Calu3 (cell line): ENCODE measurements at places on chromosomes 7 and 10. TPM values are rescaled to one million over a fixed set of nuclear protein-coding genes. Genes with fewer than 3 reads are reported as not detected.

Gene CCDC3
- not detected in 2 replicates for total RNA-seq

Gene PPP1R17
- not detected in 2 replicates for total RNA-seq

Gene SHH
- total RNA-seq, result 0.66 and 1.1 TPM in 2 replicates

Gene CYP2E1
- 1.7 and 3.5 TPM in 2 replicates for total RNA-seq

Gene LIPM
- total RNA-seq, result not detected in 2 replicates

Gene ENKUR
- 0.37 and 0.66 TPM in 2 replicates for total RNA-seq

Gene FAM25A
- total RNA-seq, result not detected in 2 replicates

Gene TBATA
- not detected in 2 replicates for total RNA-seq

Gene CTNNA3
- total RNA-seq, result not detected in 2 replicates

Gene SNCG
- 7.2 and 11.3 TPM in 2 replicates for total RNA-seq

- DNase-seq, result no peak
Measured at GRCh38 chr10:58177362-58177947, 90.2 kb downstream of the IPMK start.

DNA sequence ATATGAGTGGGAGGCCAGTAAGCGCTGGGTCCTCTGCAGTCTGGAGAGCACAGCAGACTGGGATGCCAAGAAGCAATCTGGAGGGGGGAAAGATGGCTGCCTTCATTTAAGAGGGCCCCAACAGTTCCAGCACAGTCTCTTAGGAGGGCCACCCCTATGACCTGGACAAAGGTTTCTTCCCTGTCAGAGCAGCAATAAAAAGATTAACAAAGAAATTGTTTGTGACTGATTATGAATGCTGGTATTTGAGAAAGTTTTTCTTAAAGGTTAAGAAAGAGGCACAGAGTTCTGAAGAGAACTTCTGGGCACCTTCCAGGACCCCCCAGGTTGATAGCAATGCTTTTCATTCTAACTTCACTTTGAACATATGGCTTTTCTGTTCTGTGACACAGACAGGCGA, 52.3 kb downstream of the CYP26A1 start:
- no peak for DNase-seq

GRCh38 chr7:100366411-100367250, 6.7 kb upstream of the PILRA start:
- DNase-seq, result no peak

GRCh38 chr10:72238392-72239175, 22.5 kb upstream of the ASCC1 start:
- DNase-seq, result no peak

GRCh38 chr7:84617265-84618030, 422.9 kb upstream of the SEMA3A start:
- no peak for DNase-seq

DNA sequence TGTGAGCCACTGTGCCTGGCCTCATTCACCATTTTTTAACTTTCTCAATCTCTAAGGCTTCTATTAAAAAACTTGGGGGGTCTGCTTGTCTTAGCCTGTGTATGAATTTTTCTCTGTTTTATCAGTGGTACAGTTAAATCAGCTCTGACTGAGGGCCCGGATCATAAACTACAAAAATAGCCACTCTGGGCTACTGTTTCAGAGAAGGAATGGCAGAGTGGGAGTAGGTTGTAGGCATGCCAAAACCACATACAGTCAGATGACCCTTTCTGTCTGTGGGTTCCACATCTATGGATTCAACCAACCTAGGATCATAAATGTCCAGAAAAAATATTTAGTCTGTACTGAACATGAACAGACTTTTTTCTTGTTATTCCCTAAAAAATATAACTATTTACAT, 21.3 kb downstream of the TBC1D12 start:
- no peak for DNase-seq

DNA sequence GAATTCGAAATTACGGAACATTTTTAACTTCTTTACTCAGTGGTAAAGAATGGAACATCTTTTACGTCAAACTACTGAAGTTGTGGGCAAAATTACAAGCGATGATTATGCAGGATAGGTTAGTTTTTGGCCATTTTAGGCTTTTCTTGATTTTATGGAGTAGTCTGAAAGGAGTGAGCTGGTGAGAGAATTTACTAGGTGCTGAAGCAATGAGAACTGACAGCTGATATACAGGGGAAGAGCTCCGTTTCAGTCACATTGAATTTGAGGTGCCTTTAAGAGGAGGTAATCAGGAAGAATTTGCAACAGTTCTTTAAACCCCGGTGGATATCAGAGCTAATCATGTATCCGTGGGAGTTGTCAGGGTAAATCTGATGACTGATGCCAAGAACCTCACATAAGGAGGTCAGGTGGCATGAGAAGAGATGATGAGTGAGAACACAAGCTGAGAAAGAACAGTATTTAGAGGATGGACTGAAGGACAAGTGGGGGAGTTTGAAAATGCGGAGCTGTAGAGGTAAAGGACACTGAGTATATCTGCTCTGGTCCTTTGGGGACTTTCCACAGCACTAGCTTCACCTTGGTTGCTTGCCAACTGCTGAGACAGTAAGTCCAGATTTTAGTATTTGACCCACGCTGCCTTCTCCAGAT, 104.3 kb downstream of the AHR start:
- no peak for DNase-seq

DNA sequence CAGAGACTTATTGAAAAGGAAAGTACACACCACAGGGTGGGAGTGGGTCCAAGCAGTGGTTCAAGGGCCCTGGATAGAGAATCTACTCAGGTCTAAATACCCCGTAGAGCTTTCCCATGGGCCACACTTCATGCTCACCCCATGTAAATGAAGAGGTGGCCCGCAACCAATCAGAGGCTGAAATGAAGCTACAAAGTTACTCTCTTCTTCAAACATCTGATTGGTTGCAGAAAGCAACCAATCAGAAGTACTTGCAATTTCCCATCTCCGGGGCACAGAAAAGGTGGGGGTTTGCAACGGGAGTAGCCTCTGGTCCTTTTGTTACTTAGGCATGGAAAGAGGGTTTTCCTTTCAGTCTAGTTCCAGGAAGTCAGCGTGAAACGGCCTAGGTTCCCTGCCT, 15.2 kb upstream of the GALNTL5 start:
- no peak for DNase-seq

- DNase-seq, result peak; percentile 62
Measured at GRCh38 chr10:69438536-69439349, 12.5 kb upstream of the TSPAN15 start.

DNA sequence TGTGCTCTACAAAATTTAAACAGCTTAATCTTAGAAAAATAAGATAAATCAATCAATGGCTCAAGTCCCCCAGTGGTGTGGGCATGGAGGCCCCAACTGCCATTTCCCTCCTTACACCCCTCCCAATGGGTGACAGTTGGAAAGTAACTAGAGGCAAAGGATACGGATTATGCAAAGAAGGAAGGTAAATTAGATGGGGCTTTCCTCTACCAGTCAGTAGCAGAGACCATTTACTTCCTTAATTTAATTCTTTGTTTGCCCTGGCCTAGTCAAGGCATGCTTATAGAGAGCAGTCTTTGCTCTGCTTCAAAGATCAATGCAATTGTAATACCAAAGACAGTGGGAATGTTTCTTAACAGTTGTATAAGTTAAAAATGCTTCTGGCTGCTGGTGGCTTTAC, 63.3 kb upstream of the PAPSS2 start:
- no peak for DNase-seq

DNA sequence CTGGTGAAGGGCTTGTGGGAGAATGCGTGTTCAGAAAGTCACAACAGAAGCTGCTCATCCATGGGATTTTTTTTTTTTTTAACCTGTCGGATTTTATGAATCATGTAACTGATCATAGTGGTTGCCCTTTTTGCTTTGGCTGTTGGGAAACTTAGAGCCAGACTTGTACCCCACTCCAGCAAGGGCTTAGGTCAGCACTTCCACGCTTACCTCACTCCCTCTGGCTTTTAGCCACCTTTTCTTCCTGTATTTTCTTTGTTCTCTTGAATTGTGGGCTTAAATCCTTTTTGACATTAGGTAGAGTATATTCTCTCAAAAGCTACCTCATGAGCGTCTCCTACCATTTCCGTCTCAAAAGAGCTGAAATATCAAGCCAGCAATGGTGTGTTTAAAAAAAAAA, 113.6 kb upstream of the BTBD16 start:
- DNase-seq, result no peak

DNA sequence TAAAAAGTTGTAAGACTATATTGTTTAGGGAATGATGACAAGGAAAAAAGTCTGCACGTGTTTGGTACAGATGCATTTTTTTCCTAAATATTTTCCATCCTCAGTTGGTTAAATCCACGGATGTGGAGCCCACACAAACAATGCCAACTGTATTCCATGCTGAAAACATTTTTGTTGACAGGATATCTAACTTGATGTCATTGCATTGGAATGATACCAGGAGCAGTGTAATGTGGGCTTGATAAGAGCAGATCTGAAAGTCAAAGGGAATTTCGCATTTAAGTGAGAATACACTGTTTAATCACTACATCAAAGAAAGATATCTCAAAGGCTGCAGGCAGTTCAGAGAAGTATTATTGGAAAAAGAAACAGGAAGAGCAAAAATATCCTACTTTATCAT, 49.5 kb upstream of the TMEM140 start:
- no peak for DNase-seq

DNA sequence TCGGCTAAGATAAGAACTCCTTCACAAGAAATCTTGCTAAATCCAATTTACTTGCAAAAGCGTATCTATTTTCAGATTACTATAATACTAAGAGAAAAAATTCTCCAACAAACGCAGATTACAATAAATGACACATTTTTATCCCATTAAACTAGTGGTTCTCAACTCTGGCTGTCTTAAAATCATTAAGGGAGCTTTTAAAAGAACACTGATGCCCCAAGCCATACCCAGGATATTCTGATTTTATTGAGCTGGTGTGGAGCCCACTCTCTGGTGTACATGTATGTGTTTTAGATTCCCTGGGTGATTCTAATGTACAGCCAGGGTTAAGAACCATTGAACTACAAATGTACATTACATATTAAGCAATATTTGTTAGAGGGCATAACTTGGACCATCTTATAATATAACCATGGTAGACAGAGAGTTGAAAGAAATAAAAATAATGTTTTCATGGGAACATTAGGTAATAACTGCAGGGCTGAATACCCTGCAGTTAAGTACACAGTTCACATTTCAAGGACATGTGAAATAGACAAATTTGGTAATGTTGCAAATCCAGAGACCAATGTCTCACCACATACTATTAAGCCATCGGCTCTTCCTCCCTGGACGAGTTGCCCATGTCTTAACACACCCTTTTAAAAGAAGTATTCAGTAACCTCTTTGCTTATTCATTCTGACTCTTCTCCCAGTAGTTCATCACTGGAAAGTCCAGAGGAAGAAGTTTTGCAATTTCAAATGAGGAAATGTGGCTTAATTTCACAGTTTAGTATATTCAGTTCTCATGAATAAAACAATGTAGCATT, 6.2 kb downstream of the GSAP start:
- no peak for DNase-seq

GRCh38 chr10:89861584-89862301, 160.4 kb downstream of the KIF20B start:
- peak; percentile 11 for DNase-seq

- DNase-seq, result no peak
Measured at GRCh38 chr10:124339119-124340032, 79.3 kb downstream of the OAT start.

- DNase-seq, result no peak
Measured at GRCh38 chr7:111094419-111094818, 3.5 kb downstream of the LRRN3 start.

- DNase-seq, result no peak
Measured at GRCh38 chr10:45227042-45227441, 88.4 kb downstream of the OR13A1 start.

DNA sequence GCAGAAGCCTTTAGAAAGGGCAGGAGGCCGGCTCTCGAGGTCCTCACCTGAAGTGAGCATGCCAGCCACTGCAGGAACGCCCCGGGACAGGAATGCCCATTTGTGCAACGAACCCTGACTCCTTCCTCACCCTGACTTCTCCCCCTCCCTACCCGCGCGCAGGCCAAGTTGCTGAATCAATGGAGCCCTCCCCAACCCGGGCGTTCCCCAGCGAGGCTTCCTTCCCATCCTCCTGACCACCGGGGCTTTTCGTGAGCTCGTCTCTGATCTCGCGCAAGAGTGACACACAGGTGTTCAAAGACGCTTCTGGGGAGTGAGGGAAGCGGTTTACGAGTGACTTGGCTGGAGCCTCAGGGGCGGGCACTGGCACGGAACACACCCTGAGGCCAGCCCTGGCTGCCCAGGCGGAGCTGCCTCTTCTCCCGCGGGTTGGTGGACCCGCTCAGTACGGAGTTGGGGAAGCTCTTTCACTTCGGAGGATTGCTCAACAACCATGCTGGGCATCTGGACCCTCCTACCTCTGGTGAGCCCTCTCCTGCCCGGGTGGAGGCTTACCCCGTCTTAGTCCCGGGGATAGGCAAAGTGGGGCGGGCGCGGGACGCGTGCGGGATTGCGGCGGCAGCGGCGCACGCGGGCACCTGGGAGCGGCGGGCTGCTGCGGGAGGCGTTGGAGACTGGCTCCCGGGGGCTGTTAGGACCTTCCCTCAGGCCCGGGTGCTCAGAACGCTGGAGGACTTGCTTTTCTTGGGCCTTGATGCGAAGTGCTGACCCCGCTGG, at the start of gene FAS:
Gene FAS, plus strand, starts transcription at position 415 of the 777 bp plus-strand sequence. Its CDS starts 79 bp downstream, at position 494.
- DNase-seq, result peak; percentile 53

DNA sequence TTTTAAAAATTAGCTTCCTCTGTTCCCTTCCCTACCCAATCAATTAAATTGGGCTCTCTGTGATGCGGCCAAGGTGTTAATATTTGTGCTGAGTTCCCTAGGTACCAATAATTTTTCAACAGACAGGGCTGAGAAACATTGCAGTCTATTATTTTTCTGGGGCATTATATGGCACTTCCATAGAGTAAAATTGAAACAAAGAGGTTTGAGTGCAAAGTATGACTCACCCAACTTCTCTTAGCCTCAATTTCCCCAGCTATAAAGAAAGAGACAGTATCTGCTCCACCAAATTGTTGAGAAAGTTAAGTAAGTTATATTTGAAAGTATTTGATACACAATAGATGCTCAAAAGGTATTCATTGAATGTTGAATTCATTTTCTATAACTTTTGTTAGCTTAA, 74.9 kb downstream of the TES start:
- DNase-seq, result no peak
